ENCODE measurements at places on chromosomes 5 and 9.
A peak's percentile ranks its signal among the peaks of the same experiment; 100 is the strongest.

GRCh38 chr5:109878887-109879286, 189.2 kb downstream of the MAN2A1 start:
- DNase-seq = no peak

GRCh38 chr5:79702606-79703380, 13.2 kb downstream of the CMYA5 start:
- DNase-seq = peak; percentile 49

- peak; percentile 4 for DNase-seq
Measured at GRCh38 chr5:161925960-161926359, 78.0 kb downstream of the GABRA1 start.

DNA sequence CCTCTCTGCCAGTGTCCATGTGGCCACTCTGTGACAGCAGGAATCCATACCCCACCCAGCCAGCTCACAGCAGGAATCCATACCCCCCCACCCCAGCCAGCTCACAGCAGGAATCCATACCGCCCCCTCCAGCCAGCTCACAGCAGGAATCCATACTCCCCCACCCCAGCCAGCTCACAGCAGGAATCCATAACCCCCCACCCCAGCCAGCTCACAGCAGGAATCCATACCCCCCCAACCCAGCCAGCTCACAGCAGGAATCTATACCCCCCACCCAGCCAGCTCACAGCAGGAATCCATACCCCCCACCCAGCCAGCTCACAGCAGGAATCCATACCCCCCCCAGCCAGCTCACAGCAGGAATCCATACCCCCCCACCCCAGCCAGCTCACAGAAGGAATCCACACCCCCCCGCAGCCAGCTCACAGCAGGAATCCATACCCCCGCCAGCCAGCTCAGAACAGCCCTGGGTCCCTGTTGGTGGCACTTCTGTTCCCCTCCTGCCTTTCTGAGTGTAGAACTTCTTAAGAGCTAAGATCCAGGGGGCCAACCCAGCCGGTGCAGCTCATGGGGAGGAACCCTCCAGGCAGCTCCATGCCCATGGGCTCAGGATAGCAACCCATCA, 8.4 kb upstream of the RXRA start:
- no peak for DNase-seq

DNA sequence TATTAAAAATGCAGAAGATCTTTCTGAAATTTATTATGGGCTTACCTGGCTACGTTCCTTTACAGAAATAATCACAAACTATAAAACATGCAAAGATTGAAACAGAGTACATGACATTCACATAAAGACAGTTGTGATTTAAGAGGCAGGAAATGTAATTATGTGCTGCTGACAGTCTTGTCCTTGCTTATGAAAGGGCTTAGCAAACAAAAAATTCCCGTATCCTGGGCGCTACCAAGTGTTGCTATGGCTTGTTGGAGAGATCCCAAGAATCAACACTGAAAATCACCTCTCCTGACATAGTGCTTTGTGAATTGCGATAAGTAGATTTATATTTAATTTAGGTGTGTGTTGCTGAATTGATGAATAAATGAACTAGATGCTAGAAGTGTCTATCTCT, 352.5 kb upstream of the C9orf72 start:
- no peak for DNase-seq

DNA sequence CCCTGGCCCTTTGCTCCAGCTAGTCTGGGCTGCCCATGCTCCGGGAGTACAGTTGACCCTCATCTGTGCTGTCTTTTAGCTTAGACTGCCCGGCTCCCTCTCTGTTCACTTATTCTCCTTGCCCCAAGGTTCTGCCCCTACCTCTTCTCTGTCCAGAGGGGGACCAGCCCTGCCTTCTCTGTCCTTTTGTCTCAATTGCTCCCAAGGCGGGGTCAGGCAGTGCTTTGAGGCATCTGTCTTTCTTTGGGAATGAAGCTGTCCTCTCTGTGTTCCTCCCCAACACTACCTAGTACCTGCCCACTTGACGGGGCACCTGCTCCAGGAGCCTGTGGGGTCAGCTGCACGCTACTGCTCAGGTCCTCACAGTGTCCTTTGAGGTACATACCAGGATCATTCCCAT, 59.3 kb downstream of the PSD2 start:
- DNase-seq = no peak

GRCh38 chr9:3887786-3888496, 362.1 kb upstream of the RFX3 start:
- DNase-seq = no peak

DNA sequence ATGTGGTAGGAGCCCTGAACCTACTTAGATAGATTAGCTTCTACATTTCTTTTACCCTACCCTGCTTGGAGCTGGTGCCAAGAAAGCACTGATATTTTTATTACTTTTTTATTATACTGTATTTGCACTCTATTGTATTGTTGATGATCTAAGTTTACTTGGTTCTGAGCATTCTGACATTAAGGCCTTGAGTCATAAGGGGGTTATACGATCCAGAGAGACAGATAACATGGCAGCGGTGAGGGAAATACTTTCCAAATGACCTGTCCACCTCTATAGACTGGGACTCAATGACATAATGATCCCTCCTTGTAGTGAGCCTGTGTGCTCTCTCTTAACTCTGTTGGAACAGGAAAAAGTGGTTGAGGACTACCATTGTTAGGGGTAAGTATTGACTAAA, 176.3 kb downstream of the MAN2A1 start:
- no peak for DNase-seq

DNA sequence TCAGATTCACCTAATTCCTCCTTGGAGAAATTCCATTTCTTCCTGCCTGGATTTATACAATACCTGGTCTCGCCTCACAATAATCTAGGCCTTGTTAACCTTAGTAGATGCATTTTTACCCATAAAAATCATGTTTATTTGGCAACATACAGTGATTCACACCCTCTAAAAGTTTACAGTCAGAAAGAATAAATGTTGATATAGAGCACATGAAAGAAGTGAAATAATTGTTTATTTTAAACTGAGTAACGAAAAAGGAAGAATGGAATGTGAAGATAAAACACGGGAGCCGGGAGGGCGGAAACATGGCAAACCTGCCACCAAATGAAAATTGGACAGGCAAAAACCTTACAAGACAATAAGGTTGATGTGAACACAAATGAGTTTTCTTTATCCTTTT, 28.9 kb upstream of the KCNN2 start:
- DNase-seq = no peak

GRCh38 chr9:6926436-6926835, 168.7 kb downstream of the KDM4C start:
- DNase-seq = no peak

GRCh38 chr5:128083811-128084227, 253 bp downstream of the SLC12A2 start:
- no peak for DNase-seq

- no peak for DNase-seq
Measured at GRCh38 chr9:109619310-109619709, 121.2 kb upstream of the PTPN3 start.

GRCh38 chr5:97242341-97242740, 59.3 kb upstream of the RIOK2 start:
- no peak for DNase-seq

DNA sequence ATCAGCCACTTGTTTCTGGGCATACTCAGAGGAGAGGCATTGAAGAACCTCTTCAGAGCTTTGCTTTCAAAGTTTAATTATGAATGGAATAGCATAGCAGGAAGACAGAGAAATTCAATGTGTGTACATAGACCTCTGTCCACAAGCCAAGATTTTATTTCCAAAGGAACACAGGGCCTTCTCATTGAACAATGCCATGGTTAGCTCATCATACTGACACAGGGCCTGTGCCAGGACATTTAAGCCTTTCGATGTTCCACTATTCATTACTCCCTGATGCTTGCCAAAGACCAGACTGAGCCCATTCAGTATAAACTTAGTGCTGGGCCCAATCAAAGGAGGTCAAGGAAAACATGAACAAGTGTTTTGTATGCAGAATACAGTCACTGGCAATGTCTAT, 280.8 kb downstream of the FBXL17 start:
- no peak for DNase-seq

DNA sequence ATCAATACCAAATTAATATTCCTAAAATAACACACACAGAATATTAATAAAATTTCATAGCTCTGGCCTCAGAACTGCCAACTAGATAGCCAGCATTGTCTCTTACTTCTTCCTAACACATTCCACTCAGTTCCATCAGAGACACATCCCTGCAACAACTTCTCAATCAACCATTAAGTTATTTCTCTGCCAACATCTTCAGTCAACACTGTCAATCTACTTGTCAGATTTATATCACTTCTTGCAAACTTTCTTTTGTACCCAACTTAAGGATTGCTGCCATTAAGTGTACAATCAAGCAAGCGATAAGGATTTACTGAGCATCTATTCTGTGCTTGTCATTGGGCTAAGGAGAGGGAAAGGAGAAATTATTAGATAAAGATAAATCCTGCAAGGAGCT, 50.8 kb downstream of the PLCXD3 start:
- DNase-seq = no peak

DNA sequence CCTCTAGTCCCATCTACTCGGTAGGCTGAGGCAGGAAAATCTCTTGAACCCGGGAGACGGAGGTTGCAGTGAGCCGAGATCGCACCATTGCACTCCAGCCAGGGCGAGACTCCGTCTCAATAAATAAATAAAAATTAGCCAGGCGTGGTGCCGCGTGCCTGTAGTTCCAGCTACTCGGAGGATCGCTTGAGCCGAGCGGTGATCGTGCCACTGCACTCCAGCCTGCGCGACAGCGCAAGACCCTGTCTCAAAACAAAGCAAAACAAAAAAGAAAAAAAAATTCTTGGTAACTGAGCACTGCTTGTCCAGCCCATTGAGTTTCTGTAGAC, 710 bp upstream of the WDR55 start:
- no peak for DNase-seq

- DNase-seq = no peak
Measured at GRCh38 chr5:3601911-3602782, 6.5 kb downstream of the IRX1 start.

Data from DND-41 (cell line).